ENCODE measurements at places on chromosomes 1 and 21.

GRCh38 chr1:16041200-16041599 is 2.4 kb upstream of the CLCNKB start:
- no peak for DNase-seq

DNA sequence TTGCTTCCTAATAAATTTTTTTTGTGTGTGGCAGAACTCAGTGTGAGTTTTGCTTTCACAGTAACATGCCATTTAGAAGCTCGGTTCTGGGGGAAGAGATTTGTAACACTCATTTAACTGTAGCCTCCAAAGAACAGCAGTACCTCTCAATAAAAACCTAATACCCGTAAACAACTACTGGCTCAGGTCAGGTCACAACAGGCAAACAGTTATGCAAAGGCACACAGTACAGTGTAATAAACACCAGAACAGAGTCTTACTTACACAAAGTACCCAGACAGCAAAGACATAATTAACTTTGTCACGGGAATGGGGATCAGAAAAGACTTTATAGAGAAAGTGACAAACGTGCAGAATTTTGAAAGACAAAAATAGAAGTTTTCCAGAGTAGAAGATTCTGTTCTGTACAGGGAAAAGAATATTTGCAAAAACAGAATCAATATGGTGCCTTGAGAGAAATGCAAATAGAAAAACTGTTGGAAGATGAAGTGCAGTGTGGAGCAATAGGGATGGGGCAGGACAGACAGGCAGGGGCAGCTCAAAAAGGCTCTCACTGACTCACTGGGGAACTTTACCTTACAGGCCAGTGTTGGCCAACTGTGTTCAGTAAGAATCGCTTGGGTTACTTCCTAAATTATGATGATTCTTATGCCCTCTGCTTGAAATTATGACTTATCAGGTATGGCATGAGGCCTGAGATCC is 38.8 kb downstream of the EGLN1 start:
- DNase-seq, result no peak

DNA sequence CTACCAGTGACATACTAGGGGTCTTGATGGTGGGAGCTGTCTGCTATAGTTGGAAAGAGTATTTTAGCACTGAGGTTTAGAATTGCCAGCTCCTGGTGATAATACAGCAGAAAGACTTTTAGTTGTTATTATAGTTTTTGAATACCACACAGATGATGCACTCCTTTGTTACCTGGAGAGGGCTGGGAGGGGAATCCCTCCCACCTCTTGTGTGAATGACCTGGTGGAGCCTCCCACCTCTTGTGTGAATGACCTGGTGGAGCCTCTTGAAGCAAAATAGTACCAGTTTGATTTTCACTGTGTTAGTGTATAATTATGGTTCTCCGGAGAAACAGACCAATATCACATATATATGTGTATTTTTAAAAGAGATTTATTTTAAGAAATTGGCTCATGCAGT is 3.3 kb downstream of the DISP1 start:
- DNase-seq, result no peak

- DNase-seq, result no peak
Measured at GRCh38 chr1:216936779-216937178, 213.6 kb upstream of the ESRRG start.

GRCh38 chr1:2378441-2378851 is 12.9 kb downstream of the MORN1 start:
- DNase-seq, result peak; percentile 86

DNA sequence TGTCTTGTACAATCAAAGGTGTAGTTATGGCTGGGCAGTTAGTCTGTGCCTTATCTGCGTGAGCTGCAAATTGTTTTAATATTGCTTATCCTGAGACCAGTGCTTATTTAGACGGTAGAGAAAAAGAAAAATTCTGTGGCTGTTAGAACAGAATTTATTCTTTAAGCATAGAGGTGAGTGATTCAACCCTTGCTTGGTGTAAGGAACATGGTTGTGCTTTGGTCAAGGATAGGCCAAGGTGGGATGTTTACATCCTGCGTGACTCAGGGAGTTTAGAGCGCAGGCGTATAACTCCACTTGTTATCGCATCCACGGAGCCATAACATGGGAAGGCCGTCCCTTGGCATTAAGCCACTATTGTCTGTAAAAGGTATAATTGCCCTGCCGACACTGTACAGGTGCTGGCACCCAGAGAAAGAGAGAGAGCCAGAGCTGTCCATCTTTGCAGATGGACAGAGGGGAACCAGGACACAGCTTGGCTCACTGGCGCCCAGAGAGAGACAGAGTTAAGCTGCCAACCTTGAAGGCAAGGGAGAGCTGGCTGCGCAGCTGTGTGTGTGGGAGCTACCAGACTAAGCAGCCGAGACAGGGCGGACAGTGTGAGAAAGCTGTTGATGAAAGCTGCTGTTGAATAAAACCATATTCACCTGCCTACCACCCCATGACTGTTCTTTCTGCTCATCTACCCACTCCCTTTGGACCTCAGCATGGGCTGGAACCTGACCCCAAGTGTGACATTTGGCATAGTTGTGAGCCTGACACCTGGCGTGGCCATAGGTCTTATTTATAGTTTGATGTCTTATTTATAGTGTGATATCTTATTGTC is 200.4 kb downstream of the DYRK1A start:
- no peak for DNase-seq

DNA sequence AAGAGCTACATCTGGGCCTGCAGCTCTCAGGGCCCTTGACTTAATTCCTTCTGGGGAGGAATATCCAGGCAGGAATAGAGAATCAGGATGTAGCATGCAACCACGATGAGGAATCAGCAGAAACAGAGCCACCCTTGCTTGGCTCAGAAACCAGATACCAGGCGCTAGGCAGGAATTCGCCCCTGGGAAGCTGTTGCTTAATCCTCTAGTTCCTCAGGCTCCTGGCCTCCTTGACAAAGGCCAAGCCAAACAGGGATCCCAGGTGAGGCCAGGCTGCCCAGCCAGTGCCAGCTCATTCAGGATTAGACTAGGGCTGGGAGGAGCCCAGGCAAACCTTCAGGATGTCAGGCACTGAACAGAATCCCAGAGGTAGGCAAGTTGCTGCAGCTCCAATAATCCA is 48.2 kb upstream of the IRF2BP2 start:
- DNase-seq, result peak; percentile 44

GRCh38 chr1:206470692-206471414 is 577 bp downstream of the IKBKE start:
- DNase-seq, result peak; percentile 2
